GM20000 (cell line): ENCODE measurements at places on chromosomes 6 and 20.

- DNase-seq = no peak
These were observed 602.2 kb upstream of the BTBD3 start for GRCh38 chr20:11315525-11315924.

DNA sequence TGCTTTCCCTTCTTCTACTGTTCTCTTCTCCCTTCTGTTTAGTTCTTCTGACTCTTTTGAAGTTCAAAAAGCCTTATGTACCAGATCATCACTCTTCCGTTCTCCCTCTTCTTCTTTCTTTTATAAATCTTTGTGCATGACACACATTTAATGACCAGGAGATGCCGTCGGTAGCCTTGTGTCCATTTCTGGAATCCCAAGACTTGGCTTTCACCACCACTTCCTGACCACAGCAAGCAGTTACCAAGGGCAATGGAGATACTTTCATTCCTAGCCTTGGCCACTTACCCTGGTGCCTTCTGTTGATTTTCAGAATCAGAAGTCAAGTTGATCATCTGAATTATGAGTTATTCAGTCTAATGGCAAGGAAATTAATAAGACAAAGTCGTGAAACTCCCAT is 268.5 kb upstream of the QKI start:
- no peak for DNase-seq

- DNase-seq = no peak
These were observed 69.7 kb upstream of the SIRPA start for GRCh38 chr20:1825507-1825906.

GRCh38 chr6:134821928-134822864 is 127.7 kb downstream of the ALDH8A1 start:
- no peak for DNase-seq

GRCh38 chr6:111603040-111603439 is 2.6 kb downstream of the TRAF3IP2 start:
- DNase-seq = no peak

GRCh38 chr6:2632976-2633584 is 117.6 kb downstream of the MYLK4 start:
- DNase-seq = no peak

- DNase-seq = no peak
These were observed 196.3 kb upstream of the SUPT3H start for GRCh38 chr6:45574014-45574461.

GRCh38 chr20:5859608-5860007 is 90.7 kb downstream of the TRMT6 start:
- no peak for DNase-seq

DNA sequence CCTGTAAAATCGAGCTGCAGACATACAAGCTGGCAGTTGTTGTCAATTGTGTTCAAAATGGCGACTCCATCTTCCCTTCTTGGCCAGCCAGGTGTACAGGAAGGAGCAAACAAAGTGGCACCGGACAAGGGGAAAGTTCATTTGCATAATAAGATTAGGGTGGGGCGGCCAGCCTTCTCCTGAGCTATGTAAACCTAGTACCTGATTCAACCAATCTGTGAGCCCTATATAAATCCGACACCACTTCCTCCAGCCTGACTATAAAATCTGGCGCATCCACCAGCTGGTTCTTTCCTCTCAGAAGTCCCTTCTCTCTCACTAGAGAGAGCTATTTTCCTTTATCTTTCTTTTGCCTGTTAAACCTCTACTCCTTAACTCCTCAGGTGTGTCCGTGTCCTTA is 8.1 kb upstream of the HBS1L start:
- DNase-seq = no peak

- DNase-seq = no peak
These were observed 172.8 kb upstream of the ARG1 start for GRCh38 chr6:131400054-131400778.

- peak; percentile 62 for DNase-seq
These were observed 27.8 kb downstream of the RNF8 start for GRCh38 chr6:37381579-37381978.
